ENCODE measurements at places on chromosomes 6 and 20.
A peak's percentile ranks its signal among the peaks of the same experiment; 100 is the strongest.

DNA sequence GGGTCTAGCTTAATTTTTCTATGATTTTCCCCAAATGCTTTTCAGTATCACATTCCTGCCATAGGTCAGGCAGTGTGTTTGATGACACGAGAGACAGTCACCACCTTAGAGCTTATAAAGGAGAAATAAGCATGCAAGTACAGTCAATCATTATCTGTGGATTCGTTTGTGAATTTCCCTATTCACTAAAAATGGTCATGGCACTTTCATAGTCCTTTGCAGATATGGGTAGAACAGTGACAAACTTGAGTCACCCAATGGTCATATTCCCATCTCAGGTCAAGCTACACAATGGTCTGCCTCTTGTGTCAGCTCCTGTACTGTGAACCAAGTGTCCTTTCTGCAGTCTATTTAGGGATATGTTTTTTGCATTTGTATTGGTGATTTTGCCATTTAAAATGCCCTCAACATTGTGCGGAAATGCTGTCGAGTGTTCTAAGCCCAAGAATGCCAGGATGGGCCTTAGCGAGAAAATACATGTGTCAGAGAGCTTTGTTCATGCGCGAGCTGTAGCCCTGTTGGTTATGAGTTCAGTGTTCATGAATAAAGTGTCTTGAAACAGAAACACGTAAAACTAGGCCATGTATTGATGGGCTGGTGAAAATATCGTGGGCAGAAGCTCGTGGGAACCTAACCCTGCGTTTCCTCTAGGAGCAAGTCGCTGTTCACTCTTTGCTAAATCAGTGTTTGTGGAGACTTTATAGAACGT is 19.8 kb downstream of the SUMO4 start:
- no peak for DNase-seq

DNA sequence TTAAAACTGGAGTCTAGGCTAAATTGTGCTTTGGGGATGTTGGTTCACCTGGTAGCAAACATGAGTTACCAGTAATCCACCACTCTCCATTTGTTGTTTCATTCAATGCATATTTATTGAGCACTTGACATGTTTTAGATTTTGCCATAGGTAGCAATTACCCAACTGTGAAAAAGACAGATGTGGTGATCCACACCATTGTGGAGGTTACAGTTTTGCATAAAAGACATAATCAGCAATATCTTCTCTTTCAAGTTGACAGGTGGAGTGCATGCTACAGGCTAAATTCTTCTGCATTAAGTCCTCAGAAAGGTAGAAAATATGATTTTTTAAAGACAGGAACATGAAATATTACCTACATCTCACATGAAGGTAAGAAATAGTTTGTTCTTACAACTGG is 143.0 kb upstream of the TSHZ2 start:
- no peak for DNase-seq

DNA sequence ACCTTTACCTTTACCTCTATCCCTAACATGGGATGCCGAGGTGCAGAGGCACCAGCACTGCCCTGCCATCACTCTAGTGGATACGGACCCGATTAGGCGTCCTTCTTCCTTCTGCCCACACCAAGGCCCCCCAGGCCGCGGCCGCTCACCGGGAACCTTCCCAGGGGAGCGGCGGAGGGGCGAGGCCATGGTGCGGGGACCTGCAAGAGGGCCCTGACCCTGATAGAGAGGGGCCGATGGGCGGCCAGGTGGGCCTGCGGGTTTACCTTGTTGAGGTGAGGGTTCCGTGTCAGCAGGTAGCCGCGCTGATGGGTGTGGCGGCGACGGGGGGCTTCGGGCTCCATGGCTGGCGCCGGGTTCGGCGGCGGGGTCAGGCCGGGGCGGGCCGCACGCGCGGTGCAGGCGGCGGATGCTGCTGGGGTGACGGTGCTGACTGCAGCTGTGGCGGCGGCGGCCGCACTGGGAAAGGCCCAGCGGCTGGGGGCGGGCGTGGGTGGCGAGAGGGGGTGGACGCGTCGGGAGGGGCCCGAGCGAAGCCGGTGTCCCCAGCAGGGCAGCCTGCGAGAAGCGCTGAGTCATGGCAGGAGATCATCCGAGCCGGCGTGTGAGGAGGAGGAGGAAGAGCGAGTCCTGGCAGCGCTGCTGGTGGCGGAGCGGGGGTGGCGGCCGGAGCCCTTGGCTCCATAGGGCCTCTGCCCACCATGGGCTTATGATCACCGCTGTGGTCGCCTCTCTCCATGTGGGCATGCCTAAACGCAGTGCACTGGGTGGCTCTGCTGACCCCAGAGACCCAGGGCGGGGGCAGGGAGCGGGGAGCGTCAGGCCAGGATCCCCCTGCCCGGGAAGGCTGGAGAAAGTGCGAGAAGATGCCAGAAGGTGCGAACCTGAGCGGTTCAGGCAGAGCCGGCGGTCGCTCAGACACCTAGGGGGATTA is at the start of gene ME1:
Gene ME1, minus strand, starts transcription at position 441 of the 934 bp plus-strand sequence. Its CDS starts 97 bp downstream, at position 344.
- DNase-seq, result peak; percentile 62

GRCh38 chr20:49505518-49505917 is 23.1 kb upstream of the KCNB1 start:
- no peak for DNase-seq

GRCh38 chr6:1636971-1637871 is 27.5 kb downstream of the FOXC1 start:
- no peak for DNase-seq

GRCh38 chr6:148291876-148292275 is 50.8 kb upstream of the SASH1 start:
- DNase-seq, result no peak

GRCh38 chr20:60214901-60215815 is 256.9 kb downstream of the CDH26 start:
- no peak for DNase-seq

- DNase-seq, result peak; percentile 51
Observed at GRCh38 chr6:138428944-138429598, 25.0 kb downstream of the HEBP2 start.

GRCh38 chr6:146974351-146974750 is 229.9 kb upstream of the STXBP5 start:
- DNase-seq, result no peak

- DNase-seq, result peak; percentile 18
Observed at GRCh38 chr6:6494677-6495076, 93.8 kb upstream of the LY86 start.

DNA sequence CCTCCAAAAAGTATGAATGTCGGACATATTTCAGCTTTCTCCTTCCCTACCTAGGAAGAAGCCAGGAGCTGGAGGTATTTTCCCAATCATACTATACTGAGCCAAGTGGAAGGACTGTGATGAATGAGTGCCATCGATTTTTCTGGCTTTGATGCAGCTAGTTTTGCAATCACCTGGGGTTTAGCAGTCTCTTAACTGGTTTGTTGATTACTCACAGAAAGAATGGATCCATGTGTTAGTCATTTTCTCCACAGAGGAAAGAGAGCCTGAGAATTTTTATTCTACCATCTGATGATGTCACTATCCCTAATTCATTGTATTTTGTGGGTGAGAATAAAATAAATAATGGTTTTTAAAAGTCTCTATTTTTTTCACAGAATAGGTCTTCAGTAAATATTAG is 282.9 kb upstream of the RNF217 start:
- no peak for DNase-seq

- no peak for DNase-seq
Observed at GRCh38 chr20:63406617-63407245, 45.6 kb upstream of the CHRNA4 start.

GRCh38 chr6:75934643-75935472 is 137.6 kb downstream of the IMPG1 start:
- peak; percentile 61 for DNase-seq

DNA sequence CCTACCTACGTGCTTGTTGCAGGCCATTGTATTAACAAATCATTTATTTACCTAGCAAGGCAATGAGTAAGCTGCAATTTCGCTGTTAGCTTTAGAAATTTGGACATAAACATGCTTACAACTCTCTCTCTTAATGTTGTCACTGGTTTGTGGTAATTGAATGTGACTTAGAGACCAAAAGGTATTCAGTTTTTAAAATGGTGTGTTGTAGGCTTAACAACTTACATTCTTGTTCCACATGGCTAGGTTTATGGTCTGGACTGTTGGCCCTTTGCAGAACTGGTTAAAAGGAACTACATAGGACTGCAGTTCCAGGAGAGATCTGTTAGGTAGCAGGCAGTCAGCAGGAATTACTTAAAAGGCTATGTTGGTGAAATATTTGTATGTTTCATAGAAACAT is 10.3 kb upstream of the CTAGE9 start:
- no peak for DNase-seq

GRCh38 chr6:111992851-111993250 is 61.1 kb upstream of the CCN6 start:
- peak; percentile 87 for DNase-seq

GRCh38 chr20:14344746-14345145 is 7.3 kb upstream of the FLRT3 start:
- no peak for DNase-seq

GRCh38 chr20:15565786-15566185 is 1007.5 kb downstream of the KIF16B start:
- DNase-seq, result no peak

DNA sequence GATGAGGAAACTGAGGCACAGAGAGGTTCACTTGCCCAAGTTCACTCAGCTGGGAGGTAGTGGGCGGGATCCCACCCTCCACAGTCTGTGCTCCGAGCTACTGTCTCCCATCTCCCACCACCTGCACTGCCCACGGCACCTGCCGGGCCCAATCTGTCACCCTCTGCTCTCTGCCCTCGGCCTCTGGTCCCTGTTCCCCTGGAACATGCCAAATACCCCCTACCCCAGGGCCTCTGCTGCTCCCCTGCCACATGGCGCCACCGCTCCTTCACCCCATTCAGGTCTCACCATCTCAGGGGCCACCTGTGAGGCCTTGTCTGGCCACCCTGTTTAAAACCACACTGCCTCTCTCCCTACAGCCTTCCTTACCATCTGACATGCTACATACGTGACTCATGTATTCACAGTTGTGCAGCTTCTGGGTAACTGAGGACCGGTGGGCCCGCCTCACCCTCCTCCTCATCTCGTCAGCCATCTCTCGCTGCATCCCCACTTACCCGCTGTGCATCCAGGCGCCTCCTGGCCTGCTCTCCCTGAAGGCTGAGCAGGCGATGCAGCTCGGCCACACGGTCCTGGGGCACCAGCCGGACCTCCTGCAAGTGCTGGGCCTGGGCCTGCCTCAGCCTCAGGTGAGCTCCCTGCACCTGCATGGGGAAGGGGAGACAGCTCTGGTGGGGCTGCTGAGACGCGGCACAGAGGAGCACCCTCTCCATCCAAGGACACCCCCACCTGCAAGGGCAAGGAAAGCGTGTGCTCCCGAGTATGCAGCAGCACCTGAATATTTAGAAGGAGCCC is 50.6 kb downstream of the GINS1 start:
- DNase-seq, result no peak

DNA sequence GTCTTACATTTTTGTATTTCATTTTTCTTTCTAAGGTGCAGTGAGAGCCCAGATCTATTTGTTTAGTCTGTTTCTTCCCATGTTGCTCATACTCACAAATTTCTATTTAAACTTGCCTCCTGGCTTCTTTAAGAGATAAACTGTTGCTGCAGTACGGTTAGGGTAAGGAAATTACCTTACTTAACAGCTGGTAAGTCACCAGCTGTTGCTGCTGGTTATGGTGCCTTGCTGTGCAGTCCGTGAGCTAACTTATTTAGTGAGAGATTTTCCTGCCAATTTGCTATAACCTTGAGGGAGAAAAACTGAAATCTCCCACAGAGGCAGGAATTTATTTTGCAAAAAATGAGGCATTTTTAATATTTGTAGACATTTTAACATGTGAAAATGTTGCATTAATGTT is 261.0 kb downstream of the UST start:
- DNase-seq, result no peak

GRCh38 chr6:1619098-1619672 is 9.5 kb downstream of the FOXC1 start:
- no peak for DNase-seq

- DNase-seq, result no peak
Observed at GRCh38 chr6:160103825-160104100, 17.9 kb upstream of the SLC22A1 start.

GRCh38 chr6:147279427-147279826 is 75.2 kb downstream of the STXBP5 start:
- no peak for DNase-seq

DNA sequence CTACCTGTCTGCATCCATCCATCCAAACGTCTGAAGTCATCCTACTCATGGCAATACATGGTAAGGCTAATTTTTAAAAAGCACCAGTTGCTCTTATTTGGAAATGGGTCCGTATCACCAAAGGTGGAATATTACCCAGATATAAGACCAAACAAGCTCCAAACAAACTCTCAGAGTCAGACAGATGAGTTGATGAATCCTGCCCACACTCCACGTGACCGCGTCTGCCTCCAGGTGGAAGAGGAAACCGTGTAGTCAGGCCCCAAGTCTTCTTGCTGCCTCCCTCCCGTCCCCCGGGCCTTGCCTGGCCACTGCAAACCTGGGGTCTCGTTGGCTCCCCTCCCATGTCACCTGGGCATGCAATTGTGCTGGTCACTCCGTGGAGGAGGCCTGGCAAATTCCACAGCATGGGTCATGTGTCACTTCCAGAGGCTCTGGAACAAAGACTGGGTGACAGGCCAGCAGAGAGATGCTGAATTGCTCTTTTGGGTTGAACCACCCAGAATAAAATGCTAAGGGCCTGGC is 31.8 kb downstream of the CTCFL start:
- DNase-seq, result no peak

- peak; percentile 41 for DNase-seq
Observed at GRCh38 chr6:3013486-3013885, 13.8 kb downstream of the NQO2 start.

GRCh38 chr6:6700407-6701270 is 112.1 kb downstream of the LY86 start:
- DNase-seq, result no peak

- DNase-seq, result no peak
Observed at GRCh38 chr6:5205877-5206850, 54.6 kb downstream of the LYRM4 start.

DNA sequence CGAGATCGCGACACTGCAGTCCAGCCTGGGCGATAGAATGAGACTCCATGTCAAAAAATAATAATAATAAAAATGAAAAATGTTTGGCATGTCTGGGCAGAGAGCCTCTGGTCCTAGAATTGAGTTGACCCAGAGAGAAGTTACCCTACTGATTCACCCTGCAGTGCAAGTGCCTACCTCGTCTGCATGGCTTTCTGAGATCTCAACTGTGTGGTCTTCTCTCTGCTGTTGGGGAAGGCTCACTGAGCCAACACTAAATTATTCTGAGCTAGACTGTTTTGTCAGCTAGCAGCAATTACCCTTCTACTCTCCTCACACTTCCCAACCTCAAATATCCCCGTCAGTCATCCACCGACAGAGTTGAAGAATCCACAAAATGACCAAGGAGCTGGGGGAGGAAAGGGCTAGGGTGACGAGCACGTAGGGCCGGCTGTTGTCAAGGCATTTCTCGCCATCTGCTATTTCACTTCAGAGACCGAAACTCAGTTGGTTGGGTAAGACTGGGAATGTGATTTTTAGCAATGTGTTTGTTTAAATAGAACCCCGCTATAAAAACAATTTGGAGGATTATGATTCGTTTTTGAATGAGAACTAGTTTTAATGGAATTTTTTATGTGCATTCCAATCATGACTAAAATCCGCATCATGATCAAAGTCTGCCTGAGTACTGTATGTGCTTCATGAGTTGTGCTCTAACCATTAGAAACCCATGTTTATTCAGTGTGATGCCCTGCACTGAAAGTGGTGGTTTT is 9.4 kb downstream of the MAS1 start:
- no peak for DNase-seq

GRCh38 chr20:57445298-57445697 is 54.1 kb downstream of the RBM38 start:
- no peak for DNase-seq

- no peak for DNase-seq
Observed at GRCh38 chr20:12455148-12455547, 537.5 kb downstream of the BTBD3 start.
